CD14-positive monocyte (primary cell): ENCODE measurements at places on chromosomes 2 and 18. TPM values are rescaled to one million over a fixed set of nuclear protein-coding genes. Genes with fewer than 3 reads are reported as not detected.

GRCh38 chr18:78779996-78780718 is 199.5 kb upstream of the SALL3 start:
- DNase-seq: no peak

DNA sequence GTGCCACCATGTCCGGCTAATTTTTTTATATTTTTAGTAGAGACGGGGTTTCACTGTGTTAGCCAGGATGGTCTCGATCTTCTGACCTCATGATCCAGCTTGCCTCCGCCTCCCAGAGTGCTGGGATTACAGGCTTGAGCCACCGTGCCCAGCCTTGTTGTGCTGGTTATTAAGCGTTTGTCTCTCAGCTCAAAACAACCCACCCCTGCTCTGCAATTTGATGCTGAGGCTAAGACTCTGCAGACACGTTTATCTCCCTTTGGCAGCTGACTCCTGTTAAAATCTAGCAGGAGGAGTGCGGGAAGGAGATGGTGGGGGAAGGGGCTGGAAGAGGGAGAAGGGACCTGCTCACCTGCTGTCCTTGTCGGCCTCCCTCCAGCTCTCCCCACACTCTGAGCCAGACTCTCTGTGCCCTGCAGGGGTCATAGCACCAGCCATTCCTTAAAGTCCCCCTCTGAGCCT is 29.9 kb upstream of the IMPA2 start:
- DNase-seq: no peak

DNA sequence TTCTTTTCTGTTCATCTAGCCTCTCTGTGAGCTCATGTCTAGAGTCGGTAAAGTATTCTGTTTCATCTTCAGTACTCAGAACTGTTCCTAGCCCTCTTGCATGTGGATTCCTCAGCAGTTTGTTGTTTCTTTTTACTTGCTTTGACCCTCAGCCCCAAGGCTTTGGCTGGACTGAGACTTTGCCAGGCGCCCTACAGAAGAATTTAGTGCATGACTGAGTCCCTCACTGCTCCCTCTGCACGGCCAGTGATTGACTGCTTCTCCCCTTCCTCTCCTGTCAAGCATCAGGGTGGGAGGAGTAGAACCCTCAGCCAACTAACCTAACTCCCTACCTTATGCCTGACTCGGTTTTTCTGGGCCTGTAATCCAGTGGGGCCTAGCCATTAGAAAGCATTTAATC is 109.8 kb downstream of the ESCO1 start:
- DNase-seq: no peak

The IL36RN gene
- not detected in 2 replicates for polyA plus RNA-seq

DNA sequence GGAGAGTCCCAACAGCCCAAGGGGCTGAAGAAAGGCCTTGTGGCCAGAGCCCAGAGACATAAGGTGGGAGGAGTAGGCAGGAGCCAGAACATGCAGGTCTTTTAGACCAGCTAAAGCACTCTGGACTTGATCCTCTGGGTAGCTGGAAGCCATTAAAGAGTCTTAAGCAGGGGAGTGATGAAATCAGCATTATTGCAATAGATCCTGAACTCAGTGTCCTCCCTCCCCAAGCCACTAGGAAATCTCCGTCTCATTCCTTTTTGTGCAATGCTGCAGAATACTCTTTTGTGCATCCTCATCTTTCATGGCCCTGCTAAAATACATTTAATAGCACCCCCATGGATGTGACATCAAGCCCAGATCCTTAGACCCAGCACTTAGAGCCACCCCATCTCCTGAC is 58.6 kb upstream of the ZCCHC2 start:
- peak; percentile 50 for DNase-seq

GRCh38 chr2:169254774-169255173 is 107.6 kb downstream of the LRP2 start:
- DNase-seq: no peak

GRCh38 chr2:85215081-85215447 is 81.9 kb downstream of the TCF7L1 start:
- DNase-seq: no peak

DNA sequence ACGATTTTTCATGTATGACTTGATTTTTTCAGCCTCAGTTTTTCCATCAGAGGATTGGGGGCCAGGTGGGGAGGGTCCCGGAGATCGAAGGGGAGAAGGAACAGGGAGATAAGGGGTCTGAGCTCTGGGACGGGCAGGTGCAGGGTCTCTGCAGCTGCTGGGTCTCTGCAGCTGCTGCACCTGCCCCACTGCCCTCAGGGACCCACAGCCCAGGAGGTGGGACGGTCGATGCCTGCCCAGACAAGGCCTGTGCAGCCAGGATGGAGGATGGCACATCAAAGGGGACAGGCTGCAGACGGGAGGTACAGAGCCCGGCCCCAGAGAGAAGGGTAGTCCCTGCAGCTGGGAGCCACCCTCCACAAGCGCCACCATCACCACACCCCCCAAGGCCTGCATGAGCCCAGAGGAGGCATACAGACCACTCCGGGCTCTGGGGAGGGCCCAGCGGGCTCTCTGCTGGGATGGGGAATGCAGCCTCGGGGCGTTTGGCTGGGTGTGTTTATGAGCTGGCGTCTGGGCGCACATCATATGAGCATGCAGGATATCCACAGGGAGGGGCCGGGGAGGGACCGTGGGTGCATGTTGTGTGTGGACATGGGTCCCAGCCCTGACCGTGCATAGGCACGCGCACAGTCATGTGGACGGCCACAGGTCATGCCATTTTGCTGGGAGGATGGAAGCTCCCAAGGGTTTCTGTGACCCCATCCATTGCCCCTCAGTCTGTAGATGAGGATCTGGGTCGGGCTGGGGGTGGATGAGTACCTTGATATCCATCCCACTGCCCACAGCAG is 34.9 kb upstream of the GPC1 start:
- DNase-seq: no peak

- DNase-seq: no peak
Measured at GRCh38 chr18:48109961-48110493, 179.6 kb upstream of the SMAD2 start.

GRCh38 chr2:63862806-63863205 is 21.1 kb downstream of the UGP2 start:
- DNase-seq: no peak

DNA sequence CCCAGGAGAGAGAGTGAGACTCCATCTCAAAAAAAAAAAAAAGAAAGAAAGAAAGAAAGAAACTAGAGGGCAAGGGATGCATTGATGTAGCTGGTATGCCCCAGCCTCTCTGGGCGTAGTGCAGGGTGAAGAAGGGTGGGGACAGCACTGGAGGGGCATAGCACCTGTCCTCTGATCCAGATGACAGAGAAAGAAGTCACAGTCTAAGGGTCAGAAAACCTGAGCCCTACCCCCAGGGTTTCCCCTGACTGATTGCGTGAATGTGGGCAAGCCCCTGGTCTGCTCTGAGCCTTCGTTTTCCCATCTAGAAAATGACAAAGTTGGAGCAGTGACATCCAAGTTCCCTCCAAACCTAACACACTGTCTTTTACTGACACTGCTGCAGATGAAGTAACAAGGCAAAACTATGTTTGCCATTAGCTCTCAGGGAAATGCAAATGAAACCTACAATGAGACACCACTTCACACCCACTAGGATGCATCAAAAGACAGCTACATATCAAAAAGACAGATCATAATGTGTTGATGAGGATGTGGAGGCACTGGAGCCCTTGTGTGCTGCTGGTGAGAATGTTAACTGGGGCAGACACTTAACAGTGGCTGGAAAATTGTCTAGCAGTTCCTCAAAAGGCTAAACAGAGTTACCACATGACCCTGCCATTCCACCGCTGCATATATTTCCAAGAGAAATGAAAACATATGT is 19.5 kb upstream of the YWHAQ start:
- no peak for DNase-seq

The RGPD4 gene
- polyA plus RNA-seq: not detected in 2 replicates

- DNase-seq: peak; percentile 47
Measured at GRCh38 chr2:45833968-45834344, 182.5 kb downstream of the PRKCE start.

DNA sequence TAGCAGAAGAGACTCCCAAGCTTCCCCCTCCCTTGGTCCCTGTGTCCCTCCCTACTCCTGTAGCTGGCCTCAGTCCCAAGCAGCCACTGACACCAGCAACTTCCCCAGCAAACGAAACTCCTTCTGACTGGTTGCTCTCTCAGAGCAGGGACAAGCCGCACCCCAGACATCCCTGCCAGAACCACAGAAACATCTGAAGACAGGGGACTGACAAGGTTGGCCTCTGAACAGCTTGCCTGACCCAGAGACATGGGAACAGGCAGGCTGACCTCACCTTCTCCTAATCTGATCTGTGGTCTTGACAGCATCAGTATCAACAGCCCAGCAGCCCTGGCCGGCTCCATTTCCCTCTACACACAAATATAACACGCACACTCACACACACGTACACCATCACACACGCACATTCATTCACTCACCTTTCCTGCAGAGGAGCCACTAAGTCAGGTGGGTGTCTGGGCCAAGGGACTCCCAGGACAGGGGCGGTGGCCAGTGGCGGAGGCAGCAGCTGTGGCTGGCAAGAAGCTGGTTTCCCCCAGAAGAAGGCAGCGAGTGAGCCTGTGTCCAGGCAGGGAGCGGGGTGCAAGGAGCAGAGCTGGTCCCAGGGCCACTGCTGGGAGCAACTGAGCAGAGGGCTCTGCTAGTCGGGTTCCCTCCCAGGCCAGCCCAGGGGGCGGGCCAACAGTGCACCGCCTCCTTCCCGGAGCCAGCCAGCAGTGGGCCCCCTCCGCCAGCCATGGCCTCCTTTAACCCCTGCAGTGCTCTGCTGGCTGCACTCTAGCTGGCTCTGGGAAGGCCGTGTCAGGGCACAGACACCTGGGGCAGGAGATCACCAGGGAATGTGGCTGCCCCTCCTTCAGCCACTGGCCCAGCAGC is 59.1 kb downstream of the TNS1 start:
- peak; percentile 53 for DNase-seq

- no peak for DNase-seq
Measured at GRCh38 chr2:205568620-205569019, 113.7 kb upstream of the NRP2 start.

- peak; percentile 13 for DNase-seq
Measured at GRCh38 chr18:47184419-47185050, 8.4 kb upstream of the IER3IP1 start.

The CXCR1 gene
- polyA plus RNA-seq: 0.59 TPM

DNA sequence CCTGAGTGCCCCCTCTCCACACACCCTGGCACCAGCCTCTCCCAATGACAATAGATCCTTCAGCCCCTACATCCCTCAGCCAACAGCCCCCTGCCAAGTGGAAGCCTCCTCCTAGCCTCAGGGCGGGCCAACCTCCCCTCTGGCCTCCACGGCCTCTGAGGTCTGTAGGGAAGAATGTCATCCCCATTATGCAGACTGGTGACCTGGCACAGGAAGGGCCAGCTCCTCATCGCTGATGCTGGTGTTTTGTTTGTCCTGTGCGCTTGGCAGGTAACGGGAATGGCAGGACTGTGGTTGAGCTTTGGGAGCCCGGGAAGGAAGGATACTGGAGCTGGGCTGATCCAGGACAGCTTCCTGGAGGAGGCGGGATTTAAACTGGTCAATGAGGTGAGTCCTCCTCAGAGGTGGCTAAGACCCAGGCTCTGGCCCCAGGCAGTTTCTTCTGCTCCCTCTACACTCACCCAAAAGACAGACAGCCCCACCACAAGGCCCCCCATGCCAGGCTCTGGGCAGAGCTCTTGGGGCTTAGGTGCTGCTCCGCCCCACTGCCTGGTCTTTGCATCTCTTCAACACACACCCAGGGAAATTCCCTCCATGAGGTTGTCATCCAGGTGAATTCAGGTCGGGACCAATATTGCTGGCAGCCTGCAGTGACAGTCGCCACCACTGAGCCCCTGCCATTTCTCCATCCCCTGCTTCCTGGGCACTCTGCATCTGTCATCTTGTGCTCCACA is 75.2 kb upstream of the SMAD7 start:
- DNase-seq: no peak

DNA sequence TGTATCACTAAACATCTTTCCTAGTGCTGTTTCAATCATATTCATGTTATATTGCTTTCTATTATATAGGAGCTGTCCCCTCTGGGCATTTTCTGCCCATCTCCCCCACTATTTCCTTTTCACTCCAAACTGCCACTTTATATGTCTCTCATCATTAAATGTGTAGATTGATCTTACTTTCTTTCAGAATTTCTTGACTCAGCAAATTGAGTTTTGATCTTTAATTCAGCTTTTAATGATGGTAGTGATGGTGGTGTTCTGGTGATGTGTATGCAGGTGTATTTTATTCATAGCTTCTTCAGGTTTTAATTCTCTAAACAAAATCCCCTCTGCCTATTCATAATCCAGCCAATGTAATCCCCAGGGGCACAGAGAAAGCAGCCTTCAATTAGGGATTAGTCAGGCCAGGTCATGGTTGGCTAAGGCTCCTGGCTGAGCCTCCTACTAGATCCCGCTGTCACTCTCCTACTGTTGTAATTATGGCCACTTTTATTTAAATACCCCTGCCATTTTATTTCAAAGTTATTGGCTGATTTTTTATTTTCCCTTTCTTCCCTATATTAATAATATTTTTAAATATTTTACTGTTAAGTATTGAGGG is 325.4 kb downstream of the SPAG16 start:
- no peak for DNase-seq

GRCh38 chr2:86646329-86646728 is 22.7 kb upstream of the RNF103 start:
- no peak for DNase-seq

DNA sequence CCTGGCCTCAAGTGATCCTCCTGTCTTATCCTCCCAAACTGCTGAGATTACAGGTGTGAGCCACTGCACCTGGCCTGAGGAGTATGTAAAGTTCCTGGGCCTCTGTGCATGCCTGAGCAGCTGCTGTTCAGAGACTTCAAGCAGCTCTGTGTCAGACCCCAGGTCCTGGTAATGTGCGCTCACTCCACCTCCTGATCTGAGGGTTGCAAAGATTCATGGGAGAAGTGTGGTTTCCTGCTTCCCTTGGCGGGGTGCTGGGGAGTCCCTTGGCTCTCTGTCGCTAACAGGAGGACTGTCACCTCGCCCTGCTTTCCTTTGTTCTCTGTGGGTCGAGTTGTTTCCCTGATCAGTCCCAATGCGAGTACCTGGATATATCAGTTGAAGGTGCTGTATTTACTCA is 8.6 kb upstream of the IL36A start:
- no peak for DNase-seq

DNA sequence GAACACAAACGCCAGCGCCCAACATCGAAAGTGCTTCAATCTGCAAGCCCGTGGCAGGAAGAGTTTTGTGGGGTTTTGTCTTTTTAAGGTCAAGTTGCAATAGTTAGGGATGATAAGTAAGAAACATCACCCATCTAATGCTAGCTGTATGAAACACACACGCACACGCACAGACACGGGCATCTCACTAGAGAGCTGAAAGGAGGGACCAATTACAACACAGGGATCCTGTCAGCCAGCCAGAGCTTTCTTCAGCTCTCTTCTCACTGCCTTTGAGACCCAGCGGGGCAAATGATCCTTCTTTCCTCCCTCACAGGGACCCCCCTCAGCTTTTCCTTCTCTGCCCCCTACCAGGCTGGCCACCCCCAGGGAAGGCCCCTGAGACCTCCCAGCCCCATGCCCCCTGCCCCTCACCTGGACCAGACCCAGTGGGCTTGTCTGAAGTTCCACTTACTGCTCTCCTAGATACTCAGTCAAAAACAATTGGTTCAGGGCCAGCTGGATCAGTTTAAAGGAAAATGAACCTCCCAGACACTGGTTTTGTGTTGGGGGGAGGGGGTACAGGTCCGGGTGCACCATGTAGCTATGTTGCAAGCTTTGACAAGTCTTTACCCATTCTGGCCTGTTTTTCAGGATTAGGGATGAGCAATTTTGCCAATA is 17.9 kb downstream of the CYP26B1 start:
- no peak for DNase-seq
